ENCODE measurements at places on chromosomes 3 and 15.

- no peak for DNase-seq
These were observed 105.3 kb downstream of the TNIK start for GRCh38 chr3:171354706-171355582.

DNA sequence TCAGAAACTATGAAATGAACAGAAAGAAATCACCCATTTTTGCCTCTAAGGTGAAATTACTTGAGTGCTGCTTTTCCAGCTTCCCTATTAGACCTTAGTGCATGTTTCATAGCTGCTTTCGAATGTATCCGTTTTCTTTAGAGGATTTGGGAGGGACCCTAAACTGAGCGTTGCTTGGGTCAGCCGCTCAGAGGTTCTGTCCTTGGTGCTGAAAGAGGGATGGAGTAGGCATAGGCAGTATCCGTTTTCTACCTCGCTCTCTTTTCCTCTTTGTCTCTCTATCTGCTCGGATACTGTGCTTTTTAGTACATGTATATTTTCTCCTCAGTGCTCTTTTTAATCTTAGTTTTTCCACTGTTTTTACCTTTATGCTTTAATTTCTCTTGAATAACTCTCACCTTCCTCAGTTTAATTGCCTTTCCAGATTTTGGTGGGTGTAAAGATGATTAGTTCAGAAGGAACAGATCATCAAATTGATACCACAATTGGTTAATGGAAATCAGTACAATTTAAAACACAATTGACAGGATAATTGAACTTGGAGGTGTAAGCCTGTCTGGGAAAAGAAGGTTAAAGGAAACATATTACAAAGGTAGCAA, at the start of gene DRD3:
Gene DRD3, minus strand, starts transcription at position 283 of the 599 bp plus-strand sequence. CDS start 7,060 bp downstream, outside the sequence.
- no peak for DNase-seq

- DNase-seq: peak; percentile 49
These were observed 54.7 kb upstream of the GK5 start for GRCh38 chr3:142279965-142280590.

DNA sequence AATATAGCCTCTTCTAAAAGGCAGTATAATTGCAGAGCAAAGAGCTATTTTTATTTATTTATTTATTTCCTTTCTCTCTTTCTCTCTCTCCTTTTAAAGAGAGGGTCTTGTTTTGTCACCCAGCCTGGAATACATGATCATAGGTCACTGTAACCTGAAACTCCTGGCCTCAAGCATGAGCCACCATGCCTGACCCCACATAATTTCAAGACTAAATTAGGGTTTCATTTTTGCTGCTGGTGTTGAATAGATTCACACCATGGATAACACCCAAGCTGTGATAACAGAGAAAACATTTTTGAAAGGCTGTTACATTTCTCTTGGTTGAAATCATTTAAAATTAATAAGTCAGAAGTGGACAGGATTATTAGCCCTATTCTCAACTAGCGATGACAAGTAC, 131.6 kb downstream of the LEKR1 start:
- DNase-seq: no peak

DNA sequence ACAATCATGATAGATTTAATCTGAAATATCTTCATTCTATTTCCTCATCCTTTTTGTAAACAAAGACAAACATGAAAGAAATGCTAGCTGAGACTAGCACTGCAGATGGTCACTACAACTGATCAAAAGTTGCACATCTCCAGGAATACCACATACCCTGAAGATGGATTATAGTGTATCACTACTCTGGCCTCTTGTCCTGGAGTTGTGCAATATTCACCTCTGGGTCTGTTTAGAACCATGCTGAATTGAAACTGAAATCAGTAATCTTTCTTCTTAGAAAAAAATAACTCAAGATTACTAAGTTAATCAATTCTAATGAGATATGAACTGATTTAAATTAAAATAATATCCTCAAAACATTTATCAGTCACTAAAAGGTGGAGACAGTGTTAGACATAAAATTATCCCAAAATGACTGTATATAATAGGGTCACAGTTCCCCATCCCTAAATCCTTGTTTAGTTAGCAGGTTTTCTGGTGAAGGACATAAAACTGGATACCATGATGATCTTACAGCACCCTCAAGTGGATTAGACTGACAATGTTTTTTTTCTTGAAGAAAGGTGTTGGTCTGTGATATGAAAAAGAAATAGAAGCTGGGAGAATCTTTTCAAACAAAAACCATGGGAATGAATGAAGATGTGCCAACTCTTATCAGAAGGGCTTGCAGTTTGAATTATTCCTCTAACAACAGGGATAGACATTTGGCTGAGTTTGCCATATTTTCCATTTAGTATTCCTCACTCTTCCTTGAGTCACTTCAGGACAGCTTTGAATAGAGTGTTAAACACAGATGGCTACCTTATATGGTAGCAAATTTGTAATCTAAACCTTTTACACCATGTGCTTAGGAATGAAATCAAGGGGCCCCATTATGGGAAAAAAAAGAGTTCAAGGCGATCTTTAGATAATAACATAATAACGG, 7.1 kb upstream of the TTC14 start:
- DNase-seq: no peak

- DNase-seq: no peak
These were observed 351.6 kb downstream of the TIGIT start for GRCh38 chr3:114645392-114645791.

DNA sequence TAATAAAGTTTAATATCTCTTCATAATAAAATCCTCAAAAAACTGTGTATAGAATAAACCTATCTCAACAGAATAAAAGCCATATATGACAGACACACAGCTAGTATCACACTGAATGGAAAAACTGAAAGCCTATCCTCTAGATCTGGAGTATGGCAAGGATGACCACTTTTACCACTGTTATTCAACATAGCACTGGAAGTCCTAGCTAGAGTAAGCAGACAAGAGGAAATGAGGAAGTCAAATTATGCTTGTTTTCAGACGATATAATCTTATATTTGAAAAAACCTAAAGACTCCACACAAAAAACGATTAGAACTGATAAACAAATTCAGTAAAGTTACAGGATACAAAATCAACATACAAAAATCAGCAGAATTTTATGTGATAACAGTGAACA, 57.4 kb upstream of the DIPK2A start:
- no peak for DNase-seq

- DNase-seq: no peak
These were observed 24.7 kb upstream of the SEMA3F start for GRCh38 chr3:50130436-50130835.

GRCh38 chr3:12991861-12992281, 81.4 kb downstream of the IQSEC1 start:
- no peak for DNase-seq

- no peak for DNase-seq
These were observed 14.9 kb downstream of the AMOTL2 start for GRCh38 chr3:134359121-134360010.
